Activated naive CD4-positive, alpha-beta T cell treated with Interleukin-2 at 50 U/mL for 16 hours (primary cell): ENCODE measurements at places on chromosomes 1 and 21.

- no peak for DNase-seq
Observed at GRCh38 chr1:235299169-235299858, 28.7 kb downstream of the ARID4B start.

DNA sequence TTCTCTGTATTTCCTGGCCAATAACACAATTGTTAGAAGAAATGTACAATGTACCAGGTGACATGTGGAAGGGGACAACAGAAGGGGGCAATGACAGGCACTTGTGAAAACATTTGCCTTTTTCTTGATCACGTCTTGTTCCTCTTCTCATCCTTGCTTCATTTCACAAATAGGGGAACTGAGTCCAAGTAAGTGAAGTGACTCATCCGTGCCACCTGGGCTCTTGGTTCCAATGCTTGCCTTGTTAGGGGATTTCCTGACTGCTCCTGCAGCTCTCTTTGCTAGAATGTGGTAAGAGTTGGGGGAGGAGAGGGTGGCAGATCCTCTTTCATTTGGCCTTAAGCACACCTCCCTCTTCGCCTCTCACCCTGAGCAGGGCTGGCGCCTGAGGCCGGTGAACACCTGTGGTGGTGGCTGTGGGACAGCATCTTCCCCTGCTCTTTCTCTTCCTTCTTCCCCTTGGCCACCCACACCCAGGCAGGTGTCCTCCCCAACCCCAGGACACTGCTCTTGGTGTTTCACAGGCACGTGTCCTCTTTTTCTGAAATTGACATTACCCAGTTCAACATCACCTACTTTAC lies 2.2 kb upstream of the RHEX start:
- DNase-seq: peak; percentile 50

GRCh38 chr21:36338975-36339374 lies 19.0 kb downstream of the MORC3 start:
- DNase-seq: no peak

GRCh38 chr1:77273891-77274290 lies 7.9 kb upstream of the AK5 start:
- no peak for DNase-seq
